ENCODE measurements at places on chromosomes 11 and 22.

DNA sequence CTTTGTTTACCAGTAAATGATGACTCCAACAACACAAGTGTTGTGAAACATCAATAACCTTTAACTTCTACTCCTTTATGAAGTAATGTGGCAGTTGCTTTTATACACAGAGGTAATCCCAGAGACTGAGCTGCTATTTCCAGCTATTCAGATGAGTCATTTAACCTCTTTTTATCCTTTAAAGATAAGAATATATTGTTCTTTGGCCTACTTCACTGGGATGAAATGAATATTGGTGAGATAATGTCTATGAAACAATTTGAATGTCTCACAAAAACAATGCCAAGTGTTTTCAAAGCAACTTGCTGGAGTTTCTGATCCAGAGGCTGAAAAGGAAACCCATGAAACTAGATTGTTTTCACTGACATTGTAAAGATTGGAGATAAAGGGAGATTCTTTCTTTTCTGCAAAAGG is 564.4 kb upstream of the LUZP2 start:
- DNase-seq = no peak

GRCh38 chr22:33883961-33884808 is 36.1 kb downstream of the LARGE1 start:
- DNase-seq = no peak

GRCh38 chr22:27127911-27128310 is 470.5 kb downstream of the MIAT start:
- no peak for DNase-seq

GRCh38 chr22:32607086-32607485 is 132.5 kb downstream of the FBXO7 start:
- no peak for DNase-seq

GRCh38 chr11:18347471-18348125 is 25.2 kb downstream of the GTF2H1 start:
- DNase-seq = no peak

- DNase-seq = no peak
These were observed 102.9 kb downstream of the ADAMTS15 start for GRCh38 chr11:130551388-130551787.

- no peak for DNase-seq
These were observed 15.7 kb downstream of the ASPHD2 start for GRCh38 chr22:26444777-26445176.

GRCh38 chr11:7581021-7581590 is 67.3 kb downstream of the PPFIBP2 start:
- DNase-seq = no peak

DNA sequence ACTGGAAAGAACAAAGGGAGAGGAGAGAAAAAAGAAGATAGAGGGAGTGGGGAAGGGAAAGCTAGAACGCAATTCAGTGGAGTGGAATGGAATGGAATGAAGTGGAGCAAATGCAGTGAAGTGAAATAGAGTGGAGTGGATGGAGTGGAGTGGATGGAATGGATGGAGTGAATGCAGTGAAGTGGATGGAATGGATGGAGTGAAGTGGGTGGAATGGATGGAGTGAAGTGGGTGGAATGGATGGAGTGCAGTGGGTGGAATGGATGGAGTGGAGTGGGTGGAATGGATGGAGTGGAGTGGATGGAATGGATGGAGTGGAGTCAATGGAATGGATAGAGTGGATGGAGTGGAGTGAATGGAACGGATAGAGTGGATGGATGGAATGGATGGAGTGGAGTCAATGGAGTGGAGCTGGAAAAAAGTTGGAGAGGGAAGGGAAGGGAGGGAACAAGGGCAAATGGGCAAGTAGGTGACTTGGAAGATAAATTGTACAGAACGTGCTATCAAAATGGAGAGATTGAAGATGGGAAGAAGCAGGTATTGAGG is 13.9 kb downstream of the IFITM10 start:
- no peak for DNase-seq

DNA sequence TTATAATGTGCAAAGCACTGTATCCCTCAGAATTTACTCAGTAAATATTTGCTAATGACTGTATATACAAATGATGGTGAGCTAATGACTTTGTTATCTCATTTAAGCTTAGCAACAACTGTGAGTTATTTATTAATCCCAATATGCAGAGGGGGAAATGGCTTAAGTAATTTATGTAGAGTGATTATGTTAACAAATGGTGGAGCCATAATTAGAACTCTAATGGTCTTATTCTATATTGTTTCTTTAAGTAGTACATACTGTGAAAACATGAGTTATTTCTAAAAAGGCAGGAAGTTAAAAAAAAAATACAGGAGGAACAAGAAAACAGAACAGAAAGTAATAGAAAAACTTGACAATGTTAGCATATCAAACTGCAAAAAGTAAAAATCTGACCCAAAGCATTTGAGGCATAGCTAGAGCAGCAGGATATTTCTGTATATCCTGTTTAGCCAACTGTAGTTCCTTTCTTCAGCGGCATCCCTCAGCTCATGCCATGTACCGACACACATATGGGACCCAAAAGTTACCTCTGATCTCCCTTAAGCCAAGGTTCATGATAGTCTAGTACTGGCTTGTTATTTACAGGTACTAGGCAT is 94.2 kb downstream of the FCHSD2 start:
- DNase-seq = no peak

DNA sequence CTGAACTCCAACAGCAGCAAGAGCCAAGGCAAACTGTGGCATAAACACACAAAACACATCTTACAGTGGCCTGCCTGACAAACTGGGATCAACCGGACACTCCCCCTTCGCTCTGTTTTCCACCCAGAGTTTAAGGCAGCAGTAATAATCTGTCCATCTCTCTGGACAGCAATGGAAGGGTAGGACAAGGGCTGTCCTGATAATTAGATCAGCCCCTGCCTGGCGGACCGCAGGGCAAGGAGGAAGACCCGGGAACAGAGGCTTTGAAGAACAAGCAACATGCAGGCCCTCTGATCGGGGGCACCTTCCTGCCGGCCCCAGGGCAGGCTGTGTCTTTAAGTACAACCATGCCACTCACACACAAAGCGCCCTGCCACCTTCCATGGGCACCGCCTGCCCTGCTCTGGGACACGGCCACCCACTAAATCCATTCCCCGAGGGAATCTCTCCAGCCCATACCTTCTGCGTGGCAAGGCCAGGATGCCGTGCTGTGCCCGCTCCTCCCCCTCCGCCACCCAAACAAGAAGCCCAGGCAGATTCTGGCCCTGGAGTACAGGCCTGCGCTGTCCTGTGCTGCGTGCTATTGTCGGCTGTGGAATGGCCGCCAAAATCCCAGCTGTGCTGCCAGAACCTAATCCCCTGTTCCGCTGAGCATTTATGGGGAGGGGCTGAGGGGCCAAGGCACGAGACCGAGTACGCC is 38.8 kb downstream of the NUMA1 start:
- peak; percentile 21 for DNase-seq

- no peak for DNase-seq
These were observed 39.8 kb upstream of the TLCD5 start for GRCh38 chr11:120285256-120285655.

DNA sequence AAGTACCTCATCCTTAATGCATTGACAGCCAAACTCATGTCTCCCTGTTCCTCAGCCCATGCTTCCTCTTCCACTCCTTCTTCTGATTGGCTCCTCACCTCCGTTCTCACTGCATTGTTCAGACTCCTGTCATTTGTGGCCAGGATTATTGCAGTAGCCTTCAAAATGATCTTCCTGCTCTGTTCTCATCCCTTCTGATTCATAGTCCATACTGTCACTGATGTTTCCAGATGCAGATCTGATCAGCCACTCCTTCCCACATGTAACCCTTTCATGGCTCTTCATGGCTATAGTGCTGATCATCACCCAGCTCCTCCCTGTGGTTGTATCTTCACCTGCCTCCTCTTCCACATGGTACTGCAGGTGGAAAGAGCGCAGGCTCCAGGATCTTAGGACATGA is 71.7 kb downstream of the DEPDC5 start:
- DNase-seq = no peak

GRCh38 chr11:108624196-108624925 is 30.8 kb upstream of the EXPH5 start:
- no peak for DNase-seq

- no peak for DNase-seq
These were observed 470.6 kb downstream of the NTM start for GRCh38 chr11:131841028-131841427.

DNA sequence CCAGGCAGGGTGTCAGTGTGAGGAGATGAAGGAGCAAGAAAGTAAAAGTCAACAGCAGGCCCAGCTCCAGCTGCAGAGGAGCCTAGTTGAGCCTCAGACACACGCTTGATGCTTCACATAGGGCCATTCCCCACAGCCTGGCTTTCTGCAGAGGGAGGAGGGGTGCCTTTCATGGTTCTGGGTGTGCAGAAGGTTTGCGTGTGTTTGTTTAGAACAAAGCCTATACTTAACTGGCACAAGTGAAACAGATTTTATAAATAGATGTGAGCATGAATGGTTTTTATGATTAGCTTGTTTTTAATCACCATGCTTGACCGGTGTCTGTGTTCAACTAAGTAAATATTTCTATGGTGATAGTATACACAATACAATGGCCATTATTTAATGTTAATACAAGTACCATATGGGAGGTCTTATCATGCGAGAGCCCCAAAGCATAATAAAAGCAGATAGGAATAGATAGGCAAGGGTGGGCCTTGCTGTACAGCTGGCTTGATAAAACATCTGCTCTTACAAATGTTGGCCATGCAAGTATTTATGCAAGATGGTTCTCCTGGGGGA is 290.2 kb downstream of the ETS1 start:
- peak; percentile 45 for DNase-seq

- DNase-seq = no peak
These were observed 448.3 kb upstream of the DDI1 start for GRCh38 chr11:103587901-103588788.

DNA sequence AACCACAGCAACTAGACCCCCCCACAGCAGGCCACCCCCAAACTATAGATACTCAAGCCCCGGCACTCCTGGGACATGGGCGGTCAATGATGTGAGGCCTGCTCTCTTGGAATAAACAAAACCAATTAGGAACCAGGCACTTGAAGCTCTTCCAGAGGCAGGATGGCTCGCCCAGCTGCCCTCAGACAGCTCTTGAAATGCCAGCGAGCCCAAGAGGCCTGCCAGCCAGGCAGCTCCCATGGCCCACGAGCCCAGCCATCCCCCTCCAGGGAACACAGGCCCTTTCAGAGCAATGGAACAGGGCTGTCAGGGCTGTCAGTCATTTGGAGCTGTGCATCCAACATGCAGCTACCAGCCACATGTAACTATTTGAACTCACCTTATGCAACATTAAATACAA is 34.0 kb upstream of the TFIP11 start:
- no peak for DNase-seq

- no peak for DNase-seq
These were observed 856.6 kb downstream of the METTL15 start for GRCh38 chr11:28964811-28965210.

DNA sequence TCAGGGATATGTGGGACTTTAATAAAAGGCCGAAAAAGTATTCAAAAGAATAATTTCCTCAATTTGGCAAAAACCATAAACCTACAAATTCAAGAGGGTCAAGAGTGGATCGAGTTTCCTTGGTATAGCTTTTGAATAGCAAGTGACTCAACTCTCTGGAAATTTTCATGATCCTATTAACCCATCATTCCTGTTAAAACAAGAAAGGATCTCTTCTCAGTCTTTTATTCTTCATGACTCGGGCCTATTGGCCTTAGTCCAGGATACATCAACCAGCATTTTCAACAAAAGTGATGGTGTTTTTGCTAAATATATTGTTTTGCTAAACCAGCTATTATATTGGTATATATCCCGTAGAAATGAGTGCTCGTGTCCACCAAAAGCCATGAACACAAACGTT is 110.3 kb downstream of the ATXN10 start:
- DNase-seq = no peak

- DNase-seq = peak; percentile 37
These were observed 1.3 kb downstream of the SCARF2 start for GRCh38 chr22:20436307-20436767.

- DNase-seq = no peak
These were observed 21.1 kb downstream of the EIF3F start for GRCh38 chr11:8008212-8008611.

DNA sequence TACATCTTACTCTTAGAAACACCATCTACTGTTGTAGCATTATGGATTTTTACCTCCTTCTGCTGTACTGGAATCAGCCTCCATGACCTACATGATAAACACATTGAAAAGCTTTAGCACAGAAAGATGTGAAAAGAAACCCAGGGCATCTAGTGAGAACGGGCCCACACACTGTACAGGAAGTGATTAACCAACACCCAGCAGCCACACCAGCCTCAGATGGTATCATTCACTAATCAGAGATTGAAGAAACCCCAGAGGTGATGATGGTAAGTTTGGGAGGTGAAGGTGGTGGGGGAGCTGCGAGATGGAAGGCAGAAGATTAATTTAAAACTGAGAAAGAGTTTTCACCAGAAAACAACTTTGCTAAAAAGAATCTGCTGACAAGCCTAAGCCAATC is 46.1 kb downstream of the RASSF10 start:
- DNase-seq = no peak

DNA sequence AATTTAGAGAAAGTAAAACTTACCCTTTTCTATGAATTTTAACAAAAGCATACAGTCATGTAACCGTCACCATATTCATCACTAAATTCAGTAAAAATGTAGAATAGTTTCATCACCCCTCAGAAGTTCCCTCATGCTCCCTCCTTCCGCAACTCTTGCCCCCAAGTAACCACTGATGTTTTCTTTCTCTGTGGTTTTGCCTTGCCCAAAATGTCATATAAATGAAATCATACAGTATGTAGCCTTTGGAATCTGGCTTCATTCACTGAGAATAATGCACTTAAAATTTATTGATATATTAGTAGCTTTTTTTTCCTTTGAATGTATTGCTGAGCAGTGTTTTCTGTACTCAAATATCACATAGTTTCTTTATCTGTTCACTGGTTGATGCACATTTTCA is 60.1 kb downstream of the DCUN1D5 start:
- no peak for DNase-seq

- DNase-seq = no peak
These were observed 47.2 kb upstream of the SMIM38 start for GRCh38 chr11:69108559-69108958.

DNA sequence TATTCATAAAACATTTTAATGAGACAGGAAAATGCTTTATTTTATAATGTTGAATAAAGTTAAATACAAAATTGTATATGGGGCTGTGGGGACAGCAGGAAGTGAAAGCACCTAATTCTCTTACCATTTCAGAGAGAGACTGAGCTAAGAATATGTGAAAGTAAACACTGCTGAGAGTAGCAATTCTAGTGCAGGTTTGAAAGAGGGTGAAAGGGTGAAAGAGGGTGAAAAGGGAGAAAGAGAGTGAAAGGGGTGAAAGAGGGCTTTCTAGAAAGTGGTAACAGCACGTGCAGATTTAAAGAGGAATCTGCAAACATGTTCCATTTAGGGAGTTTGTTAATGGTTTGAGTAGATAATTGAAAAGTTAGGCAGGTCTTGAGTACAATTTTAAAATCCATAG is 652.0 kb upstream of the CCDC90B start:
- DNase-seq = no peak

All from CD8-positive, alpha-beta memory T cell (primary cell).